ENCODE measurements at places on chromosomes 4 and X.

DNA sequence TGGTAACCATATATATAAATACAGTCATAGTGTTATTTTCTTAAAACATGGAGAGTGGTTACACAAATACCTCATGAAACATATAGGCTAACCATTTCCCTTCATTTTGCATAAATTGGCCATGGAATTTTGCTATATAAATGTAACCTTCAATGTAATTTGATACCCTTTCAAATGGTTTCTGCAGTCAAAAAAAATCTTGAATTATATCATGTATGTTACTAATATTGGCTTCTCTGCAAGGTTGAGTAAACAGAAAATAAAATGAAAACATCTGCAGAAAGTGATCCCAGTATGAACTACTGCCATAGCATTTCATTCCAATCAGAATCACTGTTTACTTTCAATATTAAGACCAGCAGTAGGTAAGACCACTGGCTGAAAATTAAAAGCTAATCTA, 1165.9 kb upstream of the TENM3 start:
- no peak for DNase-seq

DNA sequence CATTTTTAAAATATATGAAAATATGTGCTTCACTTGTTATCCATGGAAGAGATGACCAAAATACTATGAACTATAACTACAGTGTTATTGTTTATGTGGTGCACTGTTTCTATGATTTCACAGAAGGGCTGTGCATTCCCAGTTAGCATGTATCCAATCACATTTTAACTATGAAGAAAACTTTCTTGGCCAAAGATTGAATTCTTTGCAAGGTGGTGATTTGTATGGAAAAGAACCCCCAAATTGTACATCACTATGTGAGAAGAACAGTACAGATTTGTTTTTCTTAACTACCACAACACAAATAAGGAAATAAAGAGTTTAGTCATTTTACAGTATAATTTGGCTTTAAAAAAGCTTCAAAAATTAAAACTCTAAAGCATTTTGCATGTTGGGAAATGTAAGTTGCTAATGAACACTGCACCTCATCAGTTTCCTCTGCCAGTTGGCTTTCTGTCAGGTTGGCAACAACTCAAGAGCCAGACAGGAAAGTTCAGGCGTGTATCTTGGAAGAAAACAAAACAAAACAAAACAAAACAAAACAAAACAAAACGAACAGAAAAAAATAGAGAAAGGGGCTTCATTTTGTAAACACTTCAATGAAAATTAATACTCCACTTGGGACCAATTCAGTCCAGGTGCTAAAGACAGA, 237.0 kb downstream of the SCFD2 start:
- DNase-seq: no peak

- peak; percentile 92 for DNase-seq
These were observed 22.4 kb upstream of the HPSE start for GRCh38 chr4:83356899-83357661.

GRCh38 chr4:185886832-185887524, 75.0 kb upstream of the SORBS2 start:
- DNase-seq: no peak

DNA sequence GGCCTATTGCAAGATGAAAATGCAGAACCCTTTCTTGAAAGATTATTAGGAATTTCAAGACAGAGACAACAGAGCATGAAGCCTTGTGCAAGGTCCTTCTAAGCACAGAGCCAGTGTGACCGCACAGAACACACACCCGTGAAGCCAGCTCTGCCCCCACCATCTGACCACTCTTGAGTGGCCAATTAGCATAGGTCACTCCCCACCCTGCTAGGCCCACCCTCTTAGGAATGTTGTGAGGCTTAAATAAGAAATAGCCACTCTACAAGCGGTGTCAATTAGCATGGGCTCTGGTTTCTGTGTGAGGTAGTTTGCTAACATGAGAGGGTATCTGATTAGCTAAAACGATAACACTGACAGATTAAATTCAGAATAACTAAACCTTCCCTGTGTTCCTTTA, 152.9 kb downstream of the PTTG2 start:
- no peak for DNase-seq

GRCh38 chr4:73770917-73771316, 30.5 kb downstream of the CXCL8 start:
- DNase-seq: no peak

DNA sequence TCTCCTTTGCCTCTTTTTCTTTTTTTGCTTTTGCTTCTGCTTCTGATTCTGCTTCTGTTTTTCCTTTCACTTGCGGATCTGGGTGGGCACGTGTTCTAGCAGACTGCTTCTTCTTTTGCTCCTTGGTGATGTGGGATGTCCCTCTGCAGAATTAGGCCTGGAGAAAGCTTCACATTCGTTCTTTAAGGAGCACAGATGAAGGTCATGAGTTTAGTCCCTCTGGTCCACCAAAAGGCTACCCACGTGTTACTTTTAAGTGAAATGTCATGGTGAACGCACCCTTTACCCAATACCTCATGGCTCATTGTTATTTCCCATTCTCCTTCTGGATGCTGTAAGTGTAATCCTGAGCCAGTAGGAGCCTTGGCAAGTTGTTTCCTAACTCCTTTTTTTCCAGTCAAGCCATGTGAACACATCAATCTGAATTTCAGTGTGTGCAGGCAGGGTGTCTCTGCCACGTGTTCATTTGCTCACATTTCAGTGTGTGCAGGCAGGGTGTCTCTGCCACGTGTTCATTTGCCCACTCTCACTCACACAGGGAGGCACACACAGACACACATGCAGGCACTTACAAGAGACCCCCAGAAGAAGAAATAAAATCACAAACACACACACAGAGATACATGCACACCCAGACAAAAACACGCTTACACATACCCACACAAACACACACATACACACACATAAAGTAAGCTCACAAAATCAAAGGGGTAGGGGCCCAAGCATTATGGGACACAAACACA, 36.9 kb downstream of the NBDY start:
- DNase-seq: no peak

DNA sequence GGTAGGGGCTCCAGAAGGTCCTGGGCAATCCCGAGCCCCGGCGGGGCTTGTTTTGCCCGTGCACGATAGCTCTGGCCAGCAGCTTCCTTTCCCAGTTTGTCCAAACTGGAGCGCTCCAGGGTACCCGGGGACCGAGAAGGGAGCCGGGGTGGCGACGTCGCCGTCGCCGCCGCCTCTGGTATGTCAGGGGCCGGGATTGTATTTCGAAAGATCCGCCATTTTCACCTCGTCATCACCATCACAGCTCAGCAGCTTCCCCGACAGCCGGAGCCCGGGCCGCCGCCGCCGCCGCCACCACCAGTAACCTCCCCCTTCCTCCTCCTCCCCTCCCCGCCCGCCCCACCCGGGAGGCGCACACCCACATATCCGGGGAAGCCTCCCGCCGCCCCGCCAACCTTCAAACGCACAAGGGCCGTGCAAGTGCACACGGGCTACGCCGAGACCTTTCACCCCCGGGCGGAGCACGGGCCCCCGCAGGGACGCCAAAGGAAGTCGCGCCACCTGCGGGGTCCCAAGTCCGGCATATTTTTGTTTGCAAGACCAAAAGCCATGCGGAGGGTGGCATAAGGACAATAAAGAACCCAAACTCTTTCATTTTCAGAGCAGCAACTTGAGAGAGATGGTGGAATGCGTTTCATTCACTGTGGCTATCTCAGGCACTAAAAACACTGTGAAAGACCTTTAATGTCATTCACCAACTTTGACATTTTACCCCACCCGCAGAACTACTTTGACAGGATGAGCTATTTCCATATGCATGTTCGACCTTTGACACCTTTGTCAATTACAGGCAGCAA, at the start of gene LIN54:
TSS of gene LIN54 (minus strand) at position 302 of the 797 bp plus-strand sequence. CDS start 25,979 bp downstream, outside the sequence.
- DNase-seq: peak; percentile 81

GRCh38 chr4:174210354-174210753, 73.1 kb downstream of the FBXO8 start:
- DNase-seq: no peak

DNA sequence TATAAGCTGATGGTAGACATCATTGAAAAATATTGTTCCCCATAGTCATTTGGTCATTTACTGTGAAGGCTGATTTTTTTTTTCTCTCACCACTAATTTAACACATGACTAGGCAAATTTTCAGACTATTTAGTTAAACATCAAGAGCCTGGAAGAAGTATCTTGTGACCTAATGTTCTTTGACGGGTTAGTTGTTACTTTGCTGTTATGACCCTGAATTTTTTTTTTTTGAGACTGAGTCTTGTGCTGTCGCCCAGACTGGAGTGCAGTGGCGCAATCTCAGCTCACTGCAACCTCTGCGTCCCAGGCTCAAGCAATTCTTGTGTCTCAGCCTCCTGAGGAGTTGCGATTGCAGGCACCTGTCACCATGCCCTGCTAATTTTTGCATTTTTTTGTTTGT, 67.0 kb downstream of the HPF1 start:
- DNase-seq: no peak

DNA sequence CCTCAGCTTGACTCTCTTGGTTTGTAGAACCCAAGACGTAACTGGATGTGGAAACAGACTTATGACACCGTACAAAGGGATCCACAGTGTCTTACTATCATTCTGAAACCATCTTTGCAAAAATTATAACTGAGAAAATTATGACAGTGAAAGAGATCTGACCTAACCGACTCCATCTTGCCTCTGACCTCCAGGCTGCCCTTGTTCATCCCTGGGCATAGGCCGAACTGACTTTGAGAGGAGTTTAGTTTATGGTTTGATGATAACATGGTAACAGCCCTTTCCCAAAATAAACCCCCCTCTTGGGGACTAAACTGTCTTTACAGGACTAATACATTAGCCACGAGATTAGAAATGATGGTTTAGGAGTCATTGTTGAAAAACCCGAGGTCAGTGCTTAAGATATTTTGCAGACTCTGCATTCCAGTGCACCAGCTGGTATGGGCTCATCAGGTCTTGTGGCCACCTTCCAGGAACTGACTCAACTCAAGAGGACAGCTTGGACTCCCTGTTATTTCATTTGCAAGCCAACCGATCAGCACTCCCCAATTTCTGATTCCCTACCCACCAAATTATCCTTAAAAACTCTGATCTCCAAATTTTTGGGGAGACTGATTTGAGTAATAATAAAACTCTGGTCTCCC, 49.6 kb downstream of the CASP3 start:
- peak; percentile 85 for DNase-seq

- peak; percentile 82 for DNase-seq
These were observed 35.3 kb upstream of the TENM3 start for GRCh38 chr4:182207830-182208396.

- peak; percentile 54 for DNase-seq
These were observed 105.2 kb downstream of the UCHL1 start for GRCh38 chr4:41361794-41362526.

GRCh38 chr4:123216946-123217345, 179.6 kb upstream of the SPRY1 start:
- DNase-seq: no peak

GRCh38 chr4:33058998-33059397, 2338.8 kb downstream of the PCDH7 start:
- no peak for DNase-seq

DNA sequence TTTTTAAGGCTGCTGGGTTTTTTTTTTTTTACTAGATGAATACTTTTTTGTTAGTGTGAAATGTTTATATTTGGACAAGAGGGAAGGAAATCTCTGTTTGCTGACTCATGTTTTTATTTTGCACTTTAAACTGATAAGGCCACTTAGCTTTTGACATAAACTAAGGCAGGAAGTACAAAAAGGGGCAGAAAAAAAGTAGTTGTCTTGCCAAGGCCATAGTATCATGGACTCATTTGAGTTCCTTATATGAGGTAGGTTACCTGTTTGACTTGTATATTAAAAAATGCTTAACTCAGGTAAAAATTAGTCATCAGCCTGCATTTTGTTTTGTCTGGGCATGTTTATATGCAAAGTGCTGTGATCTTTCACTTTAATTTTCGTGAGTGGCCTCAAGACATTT, 26.0 kb downstream of the SMAD1 start:
- DNase-seq: peak; percentile 31

DNA sequence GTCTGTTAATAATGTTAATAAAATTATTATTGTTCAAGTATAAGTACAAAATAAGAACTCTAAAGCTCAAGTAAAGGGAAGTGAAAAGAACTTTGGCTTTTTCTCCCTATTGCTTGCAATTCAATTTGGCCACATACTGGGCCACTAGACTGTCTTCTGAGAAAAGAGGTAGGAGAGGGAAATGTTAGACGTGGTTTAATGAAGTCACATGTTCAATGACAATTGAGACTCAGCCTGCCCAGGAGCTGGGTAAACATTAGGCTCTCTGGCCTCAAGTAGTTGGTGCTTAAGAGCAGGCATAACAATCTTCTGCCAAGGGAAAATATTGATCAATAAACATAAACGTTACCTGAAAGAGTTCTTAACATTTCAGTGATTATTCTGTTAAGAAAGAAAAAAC, 15.1 kb upstream of the PRSS12 start:
- DNase-seq: no peak

GRCh38 chrX:21747558-21747957, 10.4 kb downstream of the SMPX start:
- no peak for DNase-seq

DNA sequence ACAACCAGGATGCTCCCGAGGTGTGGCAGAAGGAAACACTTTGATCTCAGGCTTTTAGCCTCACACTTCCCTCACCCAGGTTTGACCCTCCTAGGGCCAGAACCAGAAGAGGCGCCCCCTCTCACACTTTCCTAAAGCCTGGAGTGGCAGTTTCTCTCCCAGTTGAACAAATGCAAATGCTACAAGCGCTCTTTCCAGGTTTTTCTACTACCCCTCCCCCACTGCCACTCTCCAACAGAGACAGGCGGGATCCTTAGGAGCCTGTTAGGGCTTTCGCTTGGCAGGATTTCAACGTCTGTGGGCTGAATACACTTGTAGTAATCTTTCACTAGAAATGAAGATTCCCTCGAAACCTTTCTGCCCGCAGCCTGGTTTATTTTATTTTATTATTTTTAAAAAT, 2.4 kb downstream of the TSC22D3 start:
- DNase-seq: no peak

GRCh38 chr4:129146639-129147038, 50.7 kb downstream of the C4orf33 start:
- DNase-seq: no peak

Measured in EL (cell line).